ENCODE measurements at places on chromosomes 2 and 18.

DNA sequence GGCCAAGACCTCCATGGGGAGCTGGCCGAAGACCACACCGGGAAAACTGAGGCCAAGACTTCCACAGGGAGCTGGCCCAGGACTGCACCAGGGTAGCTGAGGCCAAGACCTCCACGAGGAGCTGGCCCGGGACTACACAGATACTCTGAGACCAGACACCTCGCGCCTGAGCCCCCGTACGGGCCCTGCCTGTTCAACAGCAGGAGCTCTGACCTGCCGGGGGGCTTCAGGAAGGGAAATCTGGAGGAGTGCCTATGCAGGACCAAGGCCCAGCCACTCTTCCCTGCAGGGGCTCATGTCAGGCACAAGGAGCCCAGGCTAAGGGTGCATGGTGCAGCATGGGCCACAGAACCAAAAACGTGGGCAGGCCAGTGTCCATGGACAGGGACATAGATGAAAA lies 151.6 kb downstream of the TMEM18 start:
- H3K27ac ChIP-seq, result no peak overlapping the region
- H3K4me1 ChIP-seq, result no peaks in the 10 kb centered on the region
- no peak overlapping the region for H3K4me3 ChIP-seq
- no peak for ATAC-seq
- H3K36me3 ChIP-seq, result no peaks in the 10 kb centered on the region

DNA sequence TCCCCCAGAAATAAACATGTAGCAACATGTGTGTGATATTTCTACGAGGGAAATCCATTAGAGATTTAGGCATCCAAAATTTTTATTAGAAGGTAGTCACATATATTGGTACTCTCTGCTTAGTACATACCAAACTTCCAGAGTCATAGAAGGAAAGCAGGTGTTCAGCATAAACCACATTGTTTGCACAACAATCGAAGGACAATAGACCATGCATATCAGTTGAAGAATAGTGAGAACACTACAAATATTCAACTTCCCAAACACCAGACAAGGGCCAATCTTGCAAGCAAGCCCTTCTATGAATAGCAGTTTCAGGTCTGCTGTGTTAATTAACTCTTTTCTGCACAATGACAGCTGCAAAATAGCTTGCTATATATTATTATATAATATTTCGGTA lies 702.2 kb downstream of the ERBB4 start:
- no peaks in the 10 kb centered on the region for H3K4me1 ChIP-seq
- H3K27ac ChIP-seq, result no peak overlapping the region
- ATAC-seq, result no peak
- H3K36me3 ChIP-seq, result no peaks in the 10 kb centered on the region
- no peaks in the 10 kb centered on the region for H3K27me3 ChIP-seq

DNA sequence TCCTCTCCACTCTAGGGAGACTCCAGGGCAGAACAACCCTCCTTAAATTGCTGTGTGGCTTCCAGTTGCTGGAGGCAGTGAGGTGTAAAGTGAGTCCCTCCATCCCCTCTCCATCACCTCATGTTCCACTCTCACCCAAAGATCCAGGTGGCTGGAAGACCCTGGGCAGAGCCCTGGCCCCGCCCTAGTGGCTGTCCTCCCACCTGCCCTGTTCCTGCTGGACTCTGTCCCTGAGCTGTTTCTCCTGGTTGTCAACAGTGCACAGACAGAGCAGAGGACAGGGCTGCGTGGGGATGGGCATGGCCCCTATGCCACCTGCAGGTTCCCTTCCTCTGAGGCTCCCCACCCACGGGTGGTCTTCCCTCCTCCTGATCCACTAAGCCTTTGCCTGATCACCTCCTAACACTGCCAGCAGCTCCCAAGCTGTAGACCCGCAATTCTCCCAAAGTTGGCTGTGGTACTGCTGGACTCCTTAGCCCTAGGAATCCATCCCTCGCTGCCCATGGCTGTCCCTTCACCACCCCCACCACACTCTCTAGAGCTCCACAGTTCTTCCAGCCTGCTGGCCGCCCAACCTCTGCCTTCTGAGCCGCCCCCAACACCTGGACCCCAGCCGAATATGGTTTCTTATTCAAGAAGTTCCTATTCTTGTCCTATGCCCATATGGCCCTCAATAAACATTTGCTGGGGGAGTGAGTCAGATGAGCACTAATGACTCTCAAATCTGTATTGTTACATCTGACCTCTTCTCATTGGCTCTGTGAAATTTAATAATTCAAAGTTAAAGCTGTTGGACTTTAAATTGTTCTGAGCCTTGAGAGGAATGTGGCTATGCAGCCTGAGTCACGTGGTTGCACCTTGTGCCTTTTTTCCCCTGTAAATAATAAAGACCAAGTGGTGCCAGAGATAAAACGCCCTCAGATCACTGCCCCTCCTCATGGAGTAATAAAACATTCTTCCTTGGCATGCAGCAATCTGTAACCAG lies 260.0 kb upstream of the HS6ST1 start:
- no peak overlapping the region for H3K27ac ChIP-seq
- ATAC-seq, result peak; percentile 35
- H3K4me3 ChIP-seq, result no peak overlapping the region
- no peaks in the 10 kb centered on the region for H3K36me3 ChIP-seq
- peaks cover 17% of the 10 kb centered on the region for H3K27me3 ChIP-seq

DNA sequence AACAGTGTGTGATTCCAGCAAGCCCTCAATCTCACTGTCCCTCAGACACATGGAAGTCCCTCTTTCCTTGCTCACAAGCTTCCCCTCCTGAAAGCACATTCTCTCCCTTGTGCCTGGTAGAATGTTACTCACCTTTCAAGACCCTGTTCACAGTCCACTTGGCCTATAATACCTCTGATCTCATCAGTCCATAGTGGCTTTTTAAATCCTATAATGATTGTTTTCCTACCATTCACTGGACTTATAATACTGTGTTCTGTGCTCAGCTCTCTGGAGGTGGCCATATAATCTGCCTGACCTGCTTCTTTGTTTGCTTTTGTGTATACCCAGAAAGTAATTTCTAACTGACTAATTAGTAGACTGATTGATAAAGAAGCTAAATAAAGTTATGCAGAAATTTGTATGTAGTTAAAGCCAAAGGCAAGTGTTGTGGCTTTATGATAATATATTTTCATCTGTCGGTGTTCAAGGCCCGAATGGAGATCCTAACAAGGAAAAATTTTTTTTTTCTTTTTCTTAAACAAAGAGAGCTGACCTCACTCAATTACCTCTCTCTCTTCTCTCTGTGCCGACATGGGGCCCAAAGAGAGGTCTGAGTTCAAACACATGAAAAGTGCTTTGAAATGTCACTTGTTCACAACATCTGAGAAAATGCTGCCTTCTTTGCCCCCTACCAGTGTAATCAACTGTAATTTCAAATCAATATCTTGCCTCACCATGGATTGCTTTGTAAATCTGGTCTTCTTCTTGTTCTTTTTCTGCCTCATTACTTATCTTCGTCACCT lies 1033.0 kb upstream of the PIK3C3 start:
- no peak for ATAC-seq
- H3K27me3 ChIP-seq, result no peaks in the 10 kb centered on the region
- H3K36me3 ChIP-seq, result no peaks in the 10 kb centered on the region
- H3K27ac ChIP-seq, result no peak overlapping the region

DNA sequence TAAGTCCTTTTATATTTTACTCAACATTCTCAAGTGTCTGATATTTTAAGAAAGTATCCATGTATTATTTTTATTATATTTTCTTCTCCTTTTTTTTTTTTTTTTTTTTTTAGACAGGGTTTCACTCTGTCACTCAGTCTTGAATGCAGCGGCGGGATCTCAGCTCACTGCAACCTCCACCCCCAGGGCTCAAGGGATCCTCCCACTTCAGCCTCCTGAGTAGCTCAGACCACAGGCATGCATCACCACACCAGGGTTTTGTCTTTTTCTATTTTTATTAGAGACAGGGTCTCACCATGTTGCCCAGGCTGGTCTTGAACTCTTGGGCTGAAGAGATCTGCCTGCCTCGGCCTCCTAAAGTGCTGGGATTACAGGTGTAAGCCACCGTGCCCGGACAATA lies 212.1 kb downstream of the TCF4 start:
- H3K27ac ChIP-seq, result peak overlapping the region; percentile 74
- ATAC-seq, result peak; percentile 66
- no peaks in the 10 kb centered on the region for H3K27me3 ChIP-seq

GRCh38 chr18:56146565-56146964 lies 491.8 kb downstream of the TXNL1 start:
- H3K4me1 ChIP-seq, result no peaks in the 10 kb centered on the region
- H3K4me3 ChIP-seq, result no peak overlapping the region
- no peaks in the 10 kb centered on the region for H3K27me3 ChIP-seq

DNA sequence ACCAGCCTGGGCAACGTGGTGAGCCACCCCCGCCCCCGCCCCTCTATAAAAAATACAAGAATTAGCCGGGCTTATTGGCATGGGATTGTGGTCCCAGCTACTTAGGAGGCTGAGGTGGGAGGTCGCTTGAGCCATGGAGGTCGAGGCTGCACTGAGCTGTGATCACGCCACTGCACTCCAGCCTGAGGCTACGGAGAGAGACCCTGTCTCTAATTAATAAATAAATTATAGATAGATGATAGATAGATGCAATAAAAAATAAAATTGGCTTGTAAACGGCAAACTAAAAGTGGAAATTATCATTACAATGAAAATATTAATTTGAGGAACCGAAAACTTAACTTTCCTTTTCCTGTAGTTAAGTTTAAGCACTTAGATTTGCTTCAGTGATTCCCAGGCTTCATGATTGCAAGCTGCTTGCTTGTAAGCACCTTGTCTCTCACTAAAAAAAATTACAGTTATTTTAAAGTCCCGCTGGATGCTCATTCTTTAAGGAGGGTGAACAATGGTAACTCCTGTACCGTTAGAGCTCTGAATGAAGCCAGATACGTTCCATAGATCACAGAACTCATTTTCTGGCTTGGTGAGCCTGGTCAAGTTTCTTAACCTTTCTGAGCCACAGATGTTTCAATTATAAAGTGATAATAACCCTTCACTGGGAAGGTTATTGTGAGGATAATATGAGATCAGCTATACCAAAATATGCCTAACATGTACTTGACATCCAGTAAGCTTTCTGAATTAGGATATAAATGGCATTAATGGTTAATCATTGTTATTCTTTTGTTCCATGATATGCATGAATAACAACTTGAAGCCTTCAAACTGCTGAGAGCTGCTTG lies 9.3 kb upstream of the NARS1 start:
- no peaks in the 10 kb centered on the region for H3K27me3 ChIP-seq
- peak overlapping the region; percentile 95 for H3K4me3 ChIP-seq
- peaks cover 30% of the 10 kb centered on the region for H3K4me1 ChIP-seq
- peak; percentile 58 for ATAC-seq
- H3K27ac ChIP-seq, result peak overlapping the region; percentile 97

- H3K4me1 ChIP-seq, result no peaks in the 10 kb centered on the region
- H3K27me3 ChIP-seq, result no peaks in the 10 kb centered on the region
- no peak overlapping the region for H3K27ac ChIP-seq
- no peak for ATAC-seq
- H3K4me3 ChIP-seq, result no peak overlapping the region
- no peaks in the 10 kb centered on the region for H3K36me3 ChIP-seq
These were observed 74.6 kb downstream of the COL5A2 start for GRCh38 chr2:189104934-189105333.

- no peak overlapping the region for H3K4me3 ChIP-seq
- H3K27me3 ChIP-seq, result peaks cover 28% of the 10 kb centered on the region
- H3K36me3 ChIP-seq, result no peaks in the 10 kb centered on the region
- no peaks in the 10 kb centered on the region for H3K4me1 ChIP-seq
These were observed 151.6 kb upstream of the HDAC4 start for GRCh38 chr2:239552213-239552926.

GRCh38 chr2:16323126-16323520 lies 342.5 kb downstream of the CYRIA start:
- ATAC-seq, result no peak

DNA sequence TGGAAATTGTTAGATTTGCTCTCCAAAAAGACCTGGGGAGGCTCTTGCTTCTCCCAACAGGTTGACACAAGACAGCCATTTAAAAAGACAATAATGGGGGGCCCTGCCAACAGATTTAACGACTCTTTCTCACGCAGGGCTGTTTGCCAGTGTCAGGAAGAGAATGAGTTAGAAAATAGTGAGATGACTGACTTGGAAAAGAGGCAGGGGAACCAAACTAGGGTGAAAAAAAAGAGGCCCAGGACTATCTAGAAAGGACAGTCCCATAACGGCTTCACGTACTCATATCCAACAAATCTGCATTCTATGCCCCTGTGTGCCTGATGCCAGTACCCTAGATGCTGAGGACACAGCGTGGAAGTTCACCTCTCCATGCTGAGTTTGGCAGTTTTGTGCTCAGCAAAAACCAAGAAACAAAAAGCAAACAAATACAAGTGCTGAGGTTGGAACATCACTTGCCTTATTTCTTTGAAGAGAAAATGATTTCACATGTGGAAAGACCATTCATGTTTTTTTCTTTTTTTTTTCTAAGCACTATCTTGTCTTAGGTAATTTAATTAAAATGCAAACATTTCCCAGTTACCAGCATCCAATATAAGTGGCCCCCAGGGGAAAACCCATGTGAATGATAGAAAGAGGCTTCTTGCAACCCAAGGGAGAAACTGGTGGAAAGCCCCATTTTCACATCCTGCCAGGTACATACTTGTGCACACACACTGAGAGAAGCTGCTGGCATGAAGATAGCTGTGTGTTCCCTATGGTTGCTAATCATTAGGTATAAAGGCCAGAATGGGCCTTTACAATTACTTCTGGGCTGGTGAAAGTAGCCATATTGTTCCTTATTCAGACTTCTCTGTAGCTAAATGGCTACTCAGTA lies 10.6 kb upstream of the WIPF1 start:
- peaks cover 17% of the 10 kb centered on the region for H3K36me3 ChIP-seq
- peak overlapping the region; percentile 96 for H3K27ac ChIP-seq
- peak; percentile 91 for ATAC-seq
- no peaks in the 10 kb centered on the region for H3K27me3 ChIP-seq
- no peak overlapping the region for H3K4me3 ChIP-seq

DNA sequence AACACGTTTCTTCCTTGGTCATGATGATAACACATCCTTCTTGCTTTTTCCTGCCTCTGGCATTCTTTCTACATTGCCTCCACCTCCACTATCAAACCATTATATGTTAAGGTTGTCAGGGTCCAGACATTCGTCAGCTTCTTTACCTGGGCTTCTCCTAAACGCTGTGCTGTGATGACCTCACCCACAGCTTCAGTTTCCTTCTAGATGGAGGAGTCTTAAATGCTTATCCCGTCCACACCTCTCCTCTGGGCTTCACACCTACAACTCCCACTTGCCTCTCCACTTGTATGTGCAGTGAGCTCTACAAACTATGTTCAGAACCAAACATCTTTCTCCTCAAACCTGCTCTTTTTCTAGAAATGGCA lies 666 bp upstream of the STAT1 start:
- H3K27ac ChIP-seq, result no peak overlapping the region
- H3K36me3 ChIP-seq, result peaks cover 8% of the 10 kb centered on the region
- H3K4me1 ChIP-seq, result peaks cover 12% of the 10 kb centered on the region
- no peak for ATAC-seq

DNA sequence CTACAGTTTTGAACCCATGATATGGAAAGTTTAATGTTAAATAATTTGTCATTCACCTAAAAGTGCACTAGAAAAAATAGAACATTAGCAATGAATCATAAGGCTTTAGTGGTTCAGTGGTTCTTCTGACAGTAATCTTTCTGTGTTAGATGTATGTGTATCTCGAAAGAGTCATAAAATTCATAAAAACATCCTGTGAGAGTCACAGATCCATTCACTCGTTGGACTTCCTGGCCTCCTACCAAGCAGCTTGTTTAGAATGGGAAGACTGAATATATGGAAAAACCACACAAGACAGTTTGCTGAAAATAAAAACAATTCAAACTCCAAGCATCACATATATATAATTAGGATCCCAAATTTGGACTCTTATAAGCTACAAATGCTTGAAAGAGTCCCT lies 34.8 kb downstream of the ADNP2 start:
- no peaks in the 10 kb centered on the region for H3K36me3 ChIP-seq
- H3K4me3 ChIP-seq, result no peak overlapping the region
- H3K27ac ChIP-seq, result no peak overlapping the region
